NCI-H2081 treated with DMSO at 0.1 percent for 48 hours (cell line): ENCODE measurements at places on chromosomes 16 and 17.

DNA sequence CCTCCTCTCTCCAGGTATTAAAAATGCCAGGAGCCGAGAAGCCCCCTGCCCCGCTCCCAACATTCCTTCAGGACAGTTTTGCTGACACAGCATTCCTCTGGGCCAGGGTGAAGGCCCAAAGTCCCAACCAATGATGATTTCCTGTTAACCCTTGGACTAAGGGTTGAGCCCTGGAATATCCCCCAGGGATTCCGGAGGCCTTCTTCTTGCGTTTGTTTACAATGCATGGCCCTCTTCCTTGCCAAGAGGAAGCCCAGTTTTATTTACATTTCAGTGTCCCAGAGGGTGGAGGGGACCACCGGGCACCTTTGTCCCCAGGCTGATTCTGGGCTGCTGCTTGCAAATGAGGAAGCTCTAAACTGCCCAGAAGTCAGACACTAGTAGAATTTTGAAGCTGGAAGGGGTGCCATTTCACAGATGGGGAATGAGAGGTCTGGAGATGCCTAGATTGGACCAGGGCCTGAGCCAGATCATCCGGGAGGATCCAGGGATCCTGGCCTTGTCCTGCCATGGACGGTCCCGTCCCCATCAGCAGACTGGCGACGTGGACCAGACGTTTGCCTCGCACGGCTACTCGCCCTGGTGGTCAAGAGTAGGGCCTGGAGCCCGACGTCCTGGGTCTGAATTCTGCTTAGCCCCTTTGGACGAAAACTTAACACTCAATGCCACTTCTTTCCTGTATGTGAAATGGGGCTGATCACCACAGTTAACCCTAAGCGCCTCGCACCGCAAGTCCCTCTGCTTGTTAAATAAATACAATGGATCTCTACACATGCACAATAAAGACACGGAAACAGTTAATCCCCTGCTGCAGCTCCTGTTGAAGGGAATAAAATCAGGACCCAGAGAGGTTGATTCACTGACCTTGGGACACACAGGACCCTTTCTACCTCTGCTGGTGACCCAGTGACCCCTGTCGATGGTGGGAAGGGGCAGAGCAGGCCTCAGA lies 55.6 kb upstream of the CIBAR2 start:
- DNase-seq, result no peak

DNA sequence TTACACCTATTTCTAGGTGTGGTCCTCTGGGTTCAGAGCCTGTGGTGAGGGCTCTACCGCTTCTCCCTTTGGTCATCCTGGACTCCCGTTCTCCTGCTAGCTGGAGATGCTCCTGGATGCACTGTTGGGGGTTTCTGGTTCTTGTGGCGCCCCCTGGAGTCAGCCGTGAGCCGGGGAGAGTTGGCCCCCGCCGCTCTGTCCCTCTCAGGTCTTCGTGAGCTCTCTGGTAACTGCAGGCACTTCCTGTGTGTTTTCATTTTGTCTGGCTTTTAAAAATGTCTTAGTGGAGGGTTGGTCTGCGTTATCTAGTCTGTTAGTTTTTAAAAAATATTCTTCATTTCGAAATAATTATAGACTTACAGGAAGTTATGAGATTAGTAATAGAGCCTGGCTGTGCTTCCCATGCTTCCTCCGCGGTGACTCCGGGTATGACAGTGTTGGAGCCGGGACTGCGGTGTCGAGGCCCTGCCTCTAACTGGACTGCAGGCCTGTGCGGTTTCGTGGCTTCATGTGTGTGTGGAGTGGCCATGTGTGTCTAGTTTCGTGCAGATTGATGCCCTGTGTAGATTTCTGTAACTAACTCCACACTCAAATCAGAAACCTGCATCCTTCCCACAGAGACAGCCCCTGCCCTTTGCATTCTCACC lies 78.0 kb upstream of the ZNF750 start:
- DNase-seq, result no peak

GRCh38 chr16:84854759-84855158 lies 35.0 kb downstream of the CRISPLD2 start:
- DNase-seq, result no peak

- DNase-seq, result no peak
Measured at GRCh38 chr17:83129676-83130075, 50.3 kb downstream of the METRNL start.

- DNase-seq, result no peak
Measured at GRCh38 chr17:39716073-39716818, 14.1 kb downstream of the MIEN1 start.

DNA sequence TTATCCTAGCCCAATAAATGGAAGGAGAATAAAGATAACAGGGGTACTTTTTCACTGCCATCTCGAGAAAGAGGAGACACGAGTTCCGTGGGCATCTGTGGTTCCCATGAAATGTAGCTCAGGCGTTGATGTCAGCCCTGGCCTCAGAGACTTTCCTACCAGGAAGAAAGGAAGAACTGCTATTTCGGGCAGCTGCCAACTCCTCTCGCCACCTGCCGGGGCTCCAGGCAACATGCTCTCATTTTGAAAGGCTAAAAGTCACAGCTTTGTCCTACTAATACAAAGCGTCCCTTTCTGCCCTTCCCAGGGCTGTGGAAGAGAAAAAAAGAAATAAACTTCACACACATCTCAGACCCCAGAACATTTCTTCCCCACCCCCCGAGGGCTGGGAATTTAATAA lies 65.8 kb downstream of the DHRS7C start:
- no peak for DNase-seq

GRCh38 chr16:8098947-8099512 lies 491.3 kb downstream of the TMEM114 start:
- DNase-seq, result no peak

- DNase-seq, result no peak
Measured at GRCh38 chr17:38731526-38732294, 1.6 kb downstream of the CISD3 start.

GRCh38 chr16:68910051-68910450 lies 66.7 kb downstream of the TANGO6 start:
- DNase-seq, result peak; percentile 26
